GF-D8 (cell line): ENCODE measurements at places on chromosomes 3 and 15.

- no peak for DNase-seq
Observed at GRCh38 chr3:194431554-194431953, 32.5 kb upstream of the GP5 start.

DNA sequence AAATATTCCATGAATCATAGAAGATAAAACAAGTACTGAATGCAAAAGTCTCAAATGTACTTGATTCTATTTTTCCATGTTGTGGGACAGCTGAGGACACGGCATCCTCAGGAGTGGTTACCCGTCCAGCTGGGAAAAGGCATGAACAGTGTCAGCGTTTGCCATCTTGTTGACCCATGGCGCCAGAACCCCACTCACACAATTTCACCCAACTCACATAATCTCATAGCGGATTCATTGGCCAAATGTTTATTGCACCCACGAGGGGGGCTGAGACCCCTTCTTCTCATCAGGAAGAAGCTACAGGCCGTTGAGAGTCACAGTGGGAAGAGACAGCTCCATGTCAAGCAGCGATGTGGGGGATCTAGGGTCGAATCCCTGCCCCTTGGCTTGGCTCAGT, 72.9 kb downstream of the OCA2 start:
- DNase-seq = no peak

GRCh38 chr3:184712248-184713039, 580 bp upstream of the MAGEF1 start:
- DNase-seq = no peak

DNA sequence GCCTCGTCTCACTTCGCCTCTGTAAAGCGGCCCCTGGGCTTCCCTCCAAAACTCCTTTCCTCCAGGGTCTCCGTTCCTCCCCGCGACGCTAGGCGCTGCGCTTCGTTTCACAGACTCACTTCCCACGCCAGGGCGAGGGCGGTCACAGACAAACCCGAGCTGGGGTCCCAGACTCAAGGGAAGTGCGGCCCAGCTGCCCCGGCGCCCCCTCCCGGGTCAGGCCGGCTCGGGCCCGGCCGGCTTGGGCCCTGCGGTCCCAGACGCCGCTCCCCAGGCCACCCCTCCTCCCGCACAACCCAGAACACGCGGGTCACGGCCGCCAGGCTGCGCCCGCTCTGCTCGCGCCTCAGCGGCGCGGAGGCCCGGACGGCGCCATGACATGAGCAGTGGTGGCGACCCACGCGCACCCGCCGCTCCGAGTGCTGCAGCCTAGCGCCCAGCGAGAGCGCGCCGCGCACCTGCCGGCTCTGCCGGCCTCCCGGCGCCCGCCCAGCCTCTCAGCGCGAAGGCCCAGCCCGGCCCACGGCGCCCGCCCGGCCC, 547 bp downstream of the NUP210 start:
- no peak for DNase-seq

- no peak for DNase-seq
Observed at GRCh38 chr3:152283492-152284381, 15.0 kb downstream of the MBNL1 start.

- no peak for DNase-seq
Observed at GRCh38 chr15:77538027-77538451, 94.7 kb downstream of the LINGO1 start.

DNA sequence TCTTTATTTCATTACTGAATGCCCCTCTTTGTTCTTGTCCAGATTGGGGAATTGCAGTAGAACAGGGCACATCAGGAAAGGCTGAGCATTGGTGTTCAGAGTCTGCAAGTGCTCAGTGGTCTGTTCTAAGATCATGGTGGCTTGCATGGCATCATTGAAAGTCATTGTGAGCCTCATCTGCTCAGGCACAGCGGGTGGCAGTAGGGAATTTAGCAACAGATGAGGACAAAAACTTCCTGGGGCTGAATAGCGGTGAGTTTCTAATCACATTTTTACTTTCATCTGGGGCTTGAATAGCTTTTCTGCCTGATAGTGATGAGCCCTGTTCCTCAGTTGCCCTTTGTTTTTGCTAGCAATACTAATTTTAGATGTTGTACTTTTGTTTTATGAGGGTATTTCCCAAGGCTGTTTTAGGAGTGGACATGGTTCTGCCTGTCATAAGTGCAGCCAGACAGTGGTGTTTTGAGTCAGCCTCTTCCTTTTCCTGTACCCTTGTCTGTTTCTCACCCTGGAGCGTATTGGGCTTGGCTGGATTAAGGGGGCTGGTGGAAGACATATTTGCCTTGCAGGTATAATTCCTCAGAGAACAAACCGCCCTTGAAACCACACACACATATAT, 127.2 kb upstream of the IL12A start:
- DNase-seq = no peak

DNA sequence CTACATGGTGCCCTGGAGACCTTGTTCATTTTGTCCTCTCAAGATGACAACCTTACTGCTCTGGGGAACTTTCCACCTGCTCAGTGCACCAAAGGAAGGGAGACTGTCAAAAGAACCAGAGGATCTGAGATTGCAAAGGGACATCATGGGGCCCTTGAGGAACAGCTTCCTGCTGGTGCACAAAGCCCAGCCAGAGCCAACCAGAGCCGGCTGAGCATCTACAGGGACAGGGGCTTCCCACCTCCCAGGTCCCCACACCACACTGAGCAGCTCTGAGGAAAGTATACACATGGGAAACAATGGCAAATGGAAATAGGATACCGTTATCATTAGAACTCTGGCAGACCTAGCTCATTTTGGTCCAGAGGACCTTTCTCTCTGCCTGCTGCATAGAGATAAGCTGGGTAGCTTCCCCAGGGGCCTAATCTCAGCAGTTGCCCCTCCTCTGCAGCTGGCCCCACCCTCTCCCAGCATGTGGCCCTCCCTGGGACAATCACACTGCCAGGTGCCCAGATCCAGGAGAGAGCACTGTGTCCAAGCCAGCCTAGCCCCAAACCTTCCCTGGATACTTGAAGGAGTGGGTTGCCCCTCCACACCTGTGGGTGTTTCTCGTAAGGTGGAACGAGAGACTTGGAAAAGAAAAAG, 123.4 kb upstream of the PRR20G start:
- DNase-seq = no peak

GRCh38 chr3:106068795-106069194, 200.0 kb upstream of the CBLB start:
- DNase-seq = no peak

- DNase-seq = no peak
Observed at GRCh38 chr3:33057320-33058298, 39.3 kb downstream of the GLB1 start.

DNA sequence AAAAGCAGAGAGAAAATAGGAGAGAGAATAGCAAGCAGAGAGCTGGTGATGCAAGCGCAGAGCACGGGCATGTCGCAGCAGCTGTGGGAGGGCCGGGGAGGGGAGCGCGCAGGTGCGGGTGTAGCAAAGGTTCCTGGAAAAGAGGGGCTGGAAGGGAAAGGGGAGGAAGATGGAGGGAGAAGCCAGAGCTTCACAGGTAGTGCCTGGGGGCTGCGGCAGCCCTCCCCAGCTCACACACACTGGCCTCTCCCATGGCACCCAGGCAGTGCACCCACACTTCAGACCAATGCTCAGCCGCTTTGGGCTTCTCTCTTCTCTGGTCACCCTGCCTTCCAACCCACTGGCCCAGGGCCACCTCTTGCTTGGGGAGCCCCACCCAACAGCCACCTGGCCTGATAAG, 72.1 kb downstream of the ADAMTS7 start:
- DNase-seq = no peak

- DNase-seq = no peak
Observed at GRCh38 chr3:65200310-65200970, 512.6 kb upstream of the ADAMTS9 start.

DNA sequence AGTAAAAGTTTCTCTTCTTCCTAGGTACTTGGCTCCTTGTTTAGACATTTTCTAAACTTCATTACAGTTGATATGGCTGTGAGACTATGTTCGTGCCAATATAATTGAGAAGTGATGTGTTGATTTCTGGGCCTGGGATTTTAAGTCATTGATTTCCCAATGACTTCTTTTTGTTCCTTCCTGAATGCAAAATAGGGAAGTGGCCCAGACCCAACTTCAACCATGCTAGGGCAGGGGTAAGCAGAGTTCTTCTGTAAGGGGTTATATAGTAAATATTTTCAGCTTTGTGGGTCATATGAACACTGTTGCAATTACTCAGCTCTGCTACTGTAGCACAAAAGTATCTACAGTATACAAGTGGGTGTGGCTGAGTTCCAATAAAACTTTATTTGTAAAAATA, 320.1 kb upstream of the WNT5A start:
- no peak for DNase-seq

DNA sequence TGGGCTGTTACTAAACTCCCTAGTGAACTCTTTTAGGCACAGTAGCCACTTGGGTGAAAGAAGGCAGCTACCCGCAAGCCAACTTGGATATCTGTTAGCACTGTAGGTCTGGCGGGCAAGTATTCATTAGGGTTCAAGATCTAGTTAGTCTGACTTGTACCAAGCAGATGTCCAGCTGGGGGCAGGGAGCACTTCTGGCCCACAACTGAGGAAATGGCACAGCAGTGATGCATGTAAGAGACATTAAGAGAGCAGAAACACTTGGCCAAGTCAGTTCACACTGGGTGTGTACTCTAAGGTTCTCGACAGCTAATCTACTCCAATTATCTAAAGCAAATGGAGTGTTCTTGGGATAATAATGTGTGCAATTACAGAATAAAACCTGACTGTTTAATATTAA, 131.7 kb downstream of the CTNNB1 start:
- DNase-seq = no peak

- DNase-seq = no peak
Observed at GRCh38 chr3:168647582-168647981, 551.9 kb upstream of the GOLIM4 start.

GRCh38 chr3:102443021-102443420, 8.2 kb downstream of the ZPLD1 start:
- no peak for DNase-seq

DNA sequence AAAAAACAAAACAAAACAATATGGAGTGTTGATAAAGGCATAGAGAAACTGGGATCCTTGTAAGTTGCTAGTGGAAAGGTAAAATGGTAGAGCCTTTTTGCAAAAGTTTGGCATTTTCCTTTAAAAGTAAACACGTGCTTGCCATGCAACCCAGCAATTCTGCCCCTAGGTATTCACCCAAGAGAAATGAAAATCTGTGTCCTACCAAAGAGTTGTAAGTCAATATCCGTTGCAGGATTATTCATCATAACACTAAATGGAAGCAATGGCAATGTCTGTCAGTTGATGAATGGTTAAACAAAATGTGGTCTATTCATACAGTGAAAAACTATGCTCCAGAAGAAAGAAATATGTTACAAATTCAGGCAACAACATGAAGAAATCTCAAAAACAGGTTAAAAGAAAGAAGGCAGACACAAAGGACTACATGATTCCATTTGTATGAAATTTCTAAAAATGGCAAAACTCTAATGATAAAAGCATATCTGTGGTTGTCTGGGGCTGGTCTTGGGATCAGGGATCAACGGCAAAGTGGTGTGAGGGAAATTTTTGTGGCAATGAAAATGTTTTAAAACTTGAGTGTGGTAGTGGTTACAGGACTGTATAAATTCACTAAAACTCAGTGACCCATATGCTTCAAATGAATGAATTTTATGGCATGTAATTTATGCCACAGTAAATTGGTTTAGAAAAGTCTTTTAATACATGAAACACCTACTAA, 229.6 kb downstream of the OPA1 start:
- DNase-seq = no peak

- DNase-seq = no peak
Observed at GRCh38 chr3:30747771-30748281, 141.4 kb downstream of the TGFBR2 start.

GRCh38 chr3:72234391-72234790, 449.4 kb upstream of the PROK2 start:
- no peak for DNase-seq

- peak; percentile 9 for DNase-seq
Observed at GRCh38 chr3:45258317-45258716, 32.2 kb upstream of the TMEM158 start.

- no peak for DNase-seq
Observed at GRCh38 chr3:50515565-50516439, 12.4 kb upstream of the CACNA2D2 start.

- DNase-seq = no peak
Observed at GRCh38 chr3:50154476-50154839, 666 bp upstream of the SEMA3F start.

DNA sequence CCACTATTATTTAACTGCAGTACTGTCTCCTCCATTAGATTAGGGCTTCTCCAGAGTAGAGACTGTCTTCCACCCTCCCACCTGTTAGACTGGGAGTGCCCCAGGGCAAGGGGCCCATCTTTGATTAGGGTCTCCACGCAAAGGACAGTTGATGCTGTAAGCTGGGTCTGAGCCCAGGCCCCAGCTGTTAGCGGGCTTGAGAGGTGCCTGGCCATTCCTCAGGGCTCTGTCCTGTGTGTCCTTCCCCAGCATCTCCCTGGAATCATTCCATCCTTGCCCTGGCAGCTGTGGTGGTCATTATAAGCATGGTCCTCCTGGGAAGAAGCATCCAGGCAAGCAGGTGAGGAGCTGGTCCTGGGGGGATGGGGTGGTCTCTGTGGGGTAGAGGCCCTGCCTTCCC, 6.1 kb downstream of the SLC51B start:
- no peak for DNase-seq

DNA sequence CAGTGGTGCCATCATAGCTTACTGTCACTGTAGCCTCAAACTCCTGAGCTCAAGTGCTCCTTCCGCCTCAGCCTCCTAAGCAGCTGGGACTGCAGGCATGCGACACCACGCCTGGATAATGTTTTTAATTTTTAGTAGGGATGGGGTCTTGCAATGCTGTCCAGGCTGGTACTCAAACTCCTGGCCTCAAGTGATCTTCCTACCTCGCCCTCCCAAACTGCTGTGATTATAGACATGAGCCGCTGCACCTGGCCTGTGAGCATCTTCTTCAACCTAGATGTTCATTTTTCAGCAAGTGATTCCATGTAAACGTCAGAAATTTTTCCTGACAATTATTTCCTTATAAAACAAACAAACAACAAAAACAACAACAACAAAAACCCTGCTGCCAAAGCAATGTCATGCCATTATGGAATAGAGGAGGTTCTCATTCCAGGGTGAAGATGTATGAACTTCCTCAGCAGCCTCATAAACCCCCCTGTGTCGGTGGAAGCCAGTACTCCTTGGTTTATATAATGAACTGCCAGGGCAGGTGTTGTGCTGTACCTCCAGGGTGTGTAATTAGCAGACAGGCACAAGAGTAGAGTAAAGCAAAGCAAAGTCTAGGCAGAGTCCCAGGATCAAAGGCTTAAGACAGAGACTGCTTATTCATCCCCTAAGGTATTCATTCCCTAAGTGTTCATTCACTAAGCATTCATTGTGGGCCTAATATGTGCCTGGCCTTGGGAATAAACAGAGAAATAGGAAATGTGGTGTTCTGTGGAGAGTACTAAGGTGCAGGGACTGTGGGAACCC, 44.6 kb downstream of the NR2C2 start:
- DNase-seq = no peak

DNA sequence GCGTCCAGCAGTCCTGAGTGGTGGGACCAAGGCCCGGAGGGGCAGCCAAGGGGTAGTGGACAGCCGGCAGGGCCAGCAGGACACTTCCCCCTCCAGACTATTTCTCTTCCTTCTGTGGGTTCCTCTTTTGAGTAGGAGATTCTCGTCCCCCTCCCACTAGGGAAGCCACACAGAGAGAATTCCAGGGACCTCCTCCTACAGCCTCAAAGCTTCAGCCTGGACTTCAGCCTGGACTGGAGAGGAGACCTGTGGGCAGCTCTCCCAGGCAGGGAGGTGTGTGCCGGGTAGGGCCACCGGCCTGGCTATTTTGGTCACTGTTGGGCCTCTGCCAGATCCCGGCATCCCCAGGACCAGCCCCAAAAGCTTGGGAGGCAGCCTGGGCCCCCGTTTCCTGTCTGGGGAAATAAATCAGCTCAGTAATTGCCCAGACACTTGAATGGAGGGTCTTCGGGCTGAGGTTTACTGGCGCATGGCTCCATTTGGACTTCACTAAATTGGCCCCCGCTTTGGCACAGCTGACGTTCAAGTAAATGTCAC, 1.3 kb downstream of the SLC6A6 start:
- DNase-seq = peak; percentile 19
